ENCODE measurements at places on chromosomes 12 and 14. TPM values are rescaled to one million over a fixed set of nuclear protein-coding genes. Genes with fewer than 3 reads are reported as not detected.

CYP27B1 gene
- 4.1 TPM for total RNA-seq

RNF41 gene
- 28.4 TPM for total RNA-seq

- H3K4me1 ChIP-seq, result peaks cover 27% of the 10 kb centered on the region
- DNase-seq, result no peak
- H3K27ac ChIP-seq, result no peak overlapping the region
- H3K36me3 ChIP-seq, result no peaks in the 10 kb centered on the region
Observed at GRCh38 chr12:116492703-116493324, 66.4 kb upstream of the MAP1LC3B2 start.

DNA sequence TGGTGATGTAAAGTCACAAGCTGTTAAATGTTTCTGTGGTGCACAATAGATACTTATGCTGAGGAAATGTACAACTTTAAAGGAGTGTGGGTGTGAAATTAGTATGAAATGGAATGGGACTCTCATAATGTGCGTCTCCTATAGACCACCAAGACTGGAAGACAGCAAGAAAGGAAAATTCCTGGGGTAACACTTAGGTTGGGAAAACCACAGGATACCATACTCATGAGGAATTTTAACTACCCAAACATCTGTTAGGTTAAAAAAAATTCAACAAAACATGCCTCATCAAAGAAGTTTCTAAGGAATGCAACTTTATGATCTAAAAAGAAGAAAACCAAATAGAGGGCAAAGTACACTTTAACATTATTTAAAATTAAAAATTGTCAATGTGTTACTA is 113.7 kb upstream of the MYF6 start:
- H3K4me1 ChIP-seq, result no peaks in the 10 kb centered on the region
- no peak overlapping the region for H3K27ac ChIP-seq
- no peak for DNase-seq

DNA sequence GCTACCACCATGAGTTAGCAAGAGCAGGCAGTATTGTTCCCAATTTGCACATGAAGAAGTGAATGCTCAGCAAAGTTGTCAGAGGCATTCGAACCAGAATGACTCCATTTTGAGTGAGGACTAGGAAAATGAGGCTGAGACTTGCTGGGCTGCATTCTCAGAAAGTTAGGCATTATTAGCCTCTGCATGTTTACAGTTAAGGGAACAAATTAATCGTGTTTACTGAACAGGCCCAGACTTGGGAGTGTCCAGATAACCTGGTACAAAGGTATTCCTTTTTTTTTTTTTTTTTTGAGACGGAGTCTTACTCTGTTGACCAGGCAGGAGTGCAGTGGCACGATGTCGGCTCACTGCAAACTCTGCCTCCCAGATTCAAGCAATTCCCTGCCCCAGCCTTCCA is 22.5 kb upstream of the VWF start:
- H3K4me1 ChIP-seq, result no peaks in the 10 kb centered on the region
- no peak for DNase-seq
- no peak overlapping the region for H3K27ac ChIP-seq
- H3K36me3 ChIP-seq, result no peaks in the 10 kb centered on the region
- H3K27me3 ChIP-seq, result no peaks in the 10 kb centered on the region
